GM20000 (cell line): ENCODE measurements at places on chromosomes 3 and 15.

DNA sequence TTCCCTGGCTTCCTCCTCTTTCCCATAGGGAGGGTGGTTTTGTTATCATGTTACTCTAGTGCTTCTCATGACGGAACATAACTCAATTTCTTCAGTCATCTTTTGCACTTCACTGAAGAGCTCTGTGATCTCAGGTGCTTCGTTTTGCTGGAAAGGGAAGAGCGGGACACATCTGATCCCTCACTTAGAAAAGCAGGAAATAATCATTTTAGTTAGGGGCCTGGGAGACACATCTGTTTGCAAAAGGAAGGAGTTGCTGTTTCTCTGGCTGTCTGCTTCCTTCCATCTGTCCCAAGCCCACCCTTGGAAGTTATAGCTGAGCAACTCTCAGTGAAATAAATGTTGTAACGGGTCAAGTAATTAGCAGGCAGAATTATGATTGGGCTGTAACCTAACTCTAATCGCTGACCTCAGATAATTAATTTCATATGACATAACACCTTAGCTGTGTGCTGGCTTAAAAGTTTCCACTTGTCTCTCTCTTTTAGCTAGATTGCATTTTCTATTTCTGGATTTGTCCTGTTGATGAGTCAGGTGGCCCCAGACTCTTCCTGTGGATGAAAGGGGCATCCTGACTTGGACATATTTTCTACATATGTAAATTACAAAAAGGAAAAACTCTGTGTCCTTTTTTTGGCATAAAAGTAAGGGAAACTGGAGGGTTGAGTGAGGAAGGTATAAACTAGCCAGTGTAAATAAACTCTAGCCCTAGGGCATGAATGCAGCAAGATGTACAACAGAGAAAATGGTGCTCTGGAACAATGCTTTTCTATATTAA, 11.0 kb upstream of the FILIP1L start:
- DNase-seq = no peak

GRCh38 chr15:64634027-64634426, 141.4 kb downstream of the RBPMS2 start:
- DNase-seq = peak; percentile 66

GRCh38 chr3:138888560-138888959, 53.8 kb upstream of the PIK3CB start:
- no peak for DNase-seq

DNA sequence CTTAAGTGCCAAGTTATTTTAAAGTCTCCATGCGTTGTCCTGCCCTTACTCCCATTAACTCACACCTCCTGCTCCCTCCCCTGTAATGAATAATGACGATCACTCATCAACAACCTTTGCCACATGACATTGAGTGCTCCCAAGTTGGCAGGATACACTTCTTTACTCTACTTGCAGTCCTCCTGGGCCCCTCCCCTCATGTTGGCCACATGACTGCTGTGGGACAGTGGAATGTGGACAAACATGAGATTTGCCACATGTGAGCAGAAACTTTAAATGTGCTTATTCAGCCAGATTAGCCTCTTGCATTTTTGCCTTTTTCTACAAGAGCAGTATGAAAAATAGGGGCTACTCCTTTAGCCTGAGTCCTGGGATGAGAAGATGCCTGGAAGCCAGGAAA, 167.9 kb downstream of the DCLK3 start:
- no peak for DNase-seq
